ENCODE measurements at places on chromosomes 6 and 20.

DNA sequence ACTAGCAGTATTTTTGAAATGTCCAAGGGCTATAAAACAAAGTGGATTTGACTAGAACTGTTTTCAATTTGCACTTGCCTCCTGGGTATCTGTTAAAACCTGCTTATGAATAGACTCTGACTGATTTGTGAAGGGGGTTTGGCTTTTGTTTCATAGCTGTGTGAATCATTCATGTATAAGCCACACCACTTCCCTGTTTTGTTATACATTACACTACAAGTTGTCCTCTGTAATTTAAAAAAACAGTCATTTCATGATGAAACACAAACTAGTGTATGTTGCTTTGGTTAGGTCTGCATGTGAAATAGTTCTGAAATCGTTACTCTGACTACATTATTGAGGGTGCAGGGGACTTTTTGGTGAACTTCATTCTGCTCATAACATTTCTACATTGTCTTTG lies 121.7 kb downstream of the NKAIN2 start:
- peak; percentile 14 for DNase-seq

GRCh38 chr20:43726811-43727338 lies at the start of gene GTSF1L:
Gene GTSF1L, minus strand, starts transcription at chr20:43727002. Its CDS starts 308 bp downstream, at chr20:43726694.
- peak; percentile 55 for DNase-seq

DNA sequence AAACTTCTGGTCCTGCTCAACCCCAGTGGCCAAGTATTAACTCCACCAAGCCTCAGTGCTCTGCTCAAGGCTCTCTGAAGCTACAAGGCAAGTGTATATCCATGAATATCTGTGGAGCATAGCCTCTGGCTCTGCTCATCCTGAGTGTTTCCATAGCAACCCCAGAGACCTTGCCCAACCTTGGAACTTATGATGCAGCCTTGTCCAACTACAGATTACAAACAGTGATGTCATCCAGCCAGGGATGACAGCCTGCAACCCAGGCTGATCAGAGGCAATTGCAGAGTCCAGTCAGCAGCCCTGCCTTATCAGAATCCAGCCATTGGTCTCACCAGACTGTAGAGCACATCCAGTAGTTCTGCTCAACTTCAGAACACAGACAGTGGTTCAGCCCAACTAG lies 65.5 kb upstream of the SPACA1 start:
- DNase-seq: no peak

DNA sequence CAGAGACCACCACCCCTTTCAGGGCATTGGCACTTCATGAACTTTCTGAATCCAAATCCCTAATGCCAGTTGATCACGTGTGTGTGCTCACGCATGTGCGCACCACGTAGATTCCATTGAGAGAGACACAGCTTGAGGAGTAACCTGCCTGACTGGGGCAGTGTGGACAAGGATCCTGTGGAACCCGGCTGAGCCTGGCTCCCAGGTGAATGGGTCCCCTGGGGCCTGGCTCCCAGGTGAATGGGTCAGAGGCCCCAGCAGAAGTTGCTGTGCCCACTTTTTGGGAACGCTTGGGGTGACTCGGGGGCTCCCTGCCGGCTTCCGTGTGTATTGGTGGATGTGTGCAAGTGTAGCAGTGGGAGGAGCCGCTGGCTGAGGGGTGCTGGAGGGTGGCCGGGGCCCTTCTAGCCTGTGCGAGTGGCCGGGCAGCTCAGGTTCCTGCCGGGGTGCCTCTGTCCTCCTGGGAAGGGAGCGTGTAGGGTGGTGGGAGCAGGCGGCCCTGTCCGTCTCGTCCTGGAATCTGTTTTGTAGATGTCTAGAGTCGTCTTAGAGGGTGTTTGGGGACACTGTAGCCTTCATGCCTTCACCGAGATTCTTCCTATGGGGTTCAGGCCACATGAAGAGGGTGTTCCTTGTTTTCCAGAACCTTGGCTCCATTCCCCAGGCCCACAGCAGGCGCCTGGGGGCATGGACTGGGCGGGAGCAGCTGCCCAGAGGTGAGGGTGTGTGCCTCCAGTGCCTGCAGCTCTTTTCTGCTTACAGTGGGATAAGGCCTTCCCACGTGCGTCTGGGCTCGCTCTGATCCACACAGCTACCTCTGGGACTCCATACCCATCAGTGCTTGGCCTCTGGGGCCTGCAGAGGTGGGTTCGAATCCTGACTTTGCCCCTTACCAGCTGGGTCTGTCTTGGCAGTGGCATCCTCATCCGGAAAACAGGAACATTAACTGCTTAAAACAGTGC lies 3.2 kb downstream of the RBM38 start:
- no peak for DNase-seq

DNA sequence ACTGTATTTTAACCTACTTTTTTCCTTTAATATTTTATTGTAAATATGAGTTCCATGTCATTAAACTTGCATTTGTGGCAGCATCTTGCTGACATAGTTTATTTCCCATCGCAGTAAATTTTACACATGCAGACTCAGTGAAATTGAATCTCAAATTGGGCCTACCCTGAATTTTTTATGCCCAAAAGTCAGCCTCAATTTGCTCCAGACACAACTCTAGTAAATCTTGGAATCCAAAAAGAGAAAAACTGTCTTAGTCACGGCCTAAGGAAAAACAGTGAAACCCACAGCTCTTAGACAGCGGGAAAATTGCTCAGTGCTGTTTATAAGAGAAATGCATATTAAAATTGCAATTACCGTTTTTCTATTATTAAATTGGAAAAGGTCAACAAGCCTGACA lies 85.3 kb upstream of the PCSK2 start:
- DNase-seq: no peak

DNA sequence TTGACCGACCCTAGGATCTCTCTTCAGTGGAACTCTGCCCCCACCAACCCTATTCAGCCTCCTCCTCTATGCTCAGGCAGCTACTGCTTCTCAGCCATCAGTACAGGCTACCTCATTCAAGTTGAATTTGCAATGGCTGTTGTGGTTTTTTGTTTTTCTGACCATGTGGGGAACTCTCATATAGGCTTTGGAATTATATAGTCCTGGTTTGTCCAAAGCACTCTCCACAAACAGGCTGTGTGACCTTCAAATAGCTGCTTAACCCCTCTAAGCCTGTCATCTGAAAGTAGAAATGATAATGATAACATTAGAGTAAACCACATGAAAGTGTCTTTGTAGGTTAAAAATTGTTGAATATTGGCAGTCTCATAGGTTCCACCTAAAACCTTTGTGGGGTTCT lies 80.3 kb downstream of the UNC5CL start:
- no peak for DNase-seq

GRCh38 chr20:40502576-40502975 lies 186.5 kb downstream of the MAFB start:
- no peak for DNase-seq

GRCh38 chr6:14751645-14752175 lies 494.2 kb upstream of the JARID2 start:
- no peak for DNase-seq

DNA sequence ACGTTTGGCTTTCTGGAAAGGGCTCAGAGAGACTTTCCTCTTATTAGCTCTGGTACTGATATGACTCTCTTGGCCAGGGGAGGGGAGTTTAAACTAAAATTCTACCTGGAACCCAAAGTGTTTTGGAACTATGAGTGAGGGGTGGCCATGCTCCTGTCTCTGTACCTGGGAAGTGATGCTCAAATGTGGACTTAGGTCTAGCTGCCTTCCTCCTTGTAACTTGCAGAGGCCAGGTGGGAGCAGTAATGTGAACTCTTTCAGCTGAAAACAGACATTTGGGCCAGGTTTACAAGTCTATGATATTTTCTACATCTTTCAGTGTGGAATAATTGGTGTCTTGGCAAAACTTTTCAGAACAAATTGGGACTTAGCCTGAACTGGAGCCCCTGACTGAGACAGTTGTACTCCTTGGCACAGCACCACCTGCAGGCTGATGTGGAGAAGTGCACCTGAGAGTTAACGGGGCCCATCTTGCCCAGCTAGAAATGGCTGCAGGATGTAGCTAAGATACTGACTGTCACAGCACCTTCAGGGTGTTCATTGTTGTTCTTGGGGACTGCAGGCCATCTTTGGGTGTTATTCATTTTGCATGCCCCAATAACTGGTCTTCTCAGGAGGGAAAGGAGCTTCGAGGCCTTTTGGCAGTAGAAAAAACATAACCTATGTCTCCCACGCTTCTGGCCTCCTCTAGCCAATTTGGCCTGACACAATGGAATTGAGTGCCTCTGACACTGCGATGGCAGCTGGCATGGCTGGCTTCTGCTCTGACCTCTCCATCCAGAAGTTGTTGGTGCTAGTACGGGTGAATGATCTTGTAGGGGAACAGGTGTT lies 37.1 kb downstream of the CD109 start:
- no peak for DNase-seq

Data from glomerular endothelial cell (primary cell).